ENCODE measurements at places on chromosomes 4 and X.

DNA sequence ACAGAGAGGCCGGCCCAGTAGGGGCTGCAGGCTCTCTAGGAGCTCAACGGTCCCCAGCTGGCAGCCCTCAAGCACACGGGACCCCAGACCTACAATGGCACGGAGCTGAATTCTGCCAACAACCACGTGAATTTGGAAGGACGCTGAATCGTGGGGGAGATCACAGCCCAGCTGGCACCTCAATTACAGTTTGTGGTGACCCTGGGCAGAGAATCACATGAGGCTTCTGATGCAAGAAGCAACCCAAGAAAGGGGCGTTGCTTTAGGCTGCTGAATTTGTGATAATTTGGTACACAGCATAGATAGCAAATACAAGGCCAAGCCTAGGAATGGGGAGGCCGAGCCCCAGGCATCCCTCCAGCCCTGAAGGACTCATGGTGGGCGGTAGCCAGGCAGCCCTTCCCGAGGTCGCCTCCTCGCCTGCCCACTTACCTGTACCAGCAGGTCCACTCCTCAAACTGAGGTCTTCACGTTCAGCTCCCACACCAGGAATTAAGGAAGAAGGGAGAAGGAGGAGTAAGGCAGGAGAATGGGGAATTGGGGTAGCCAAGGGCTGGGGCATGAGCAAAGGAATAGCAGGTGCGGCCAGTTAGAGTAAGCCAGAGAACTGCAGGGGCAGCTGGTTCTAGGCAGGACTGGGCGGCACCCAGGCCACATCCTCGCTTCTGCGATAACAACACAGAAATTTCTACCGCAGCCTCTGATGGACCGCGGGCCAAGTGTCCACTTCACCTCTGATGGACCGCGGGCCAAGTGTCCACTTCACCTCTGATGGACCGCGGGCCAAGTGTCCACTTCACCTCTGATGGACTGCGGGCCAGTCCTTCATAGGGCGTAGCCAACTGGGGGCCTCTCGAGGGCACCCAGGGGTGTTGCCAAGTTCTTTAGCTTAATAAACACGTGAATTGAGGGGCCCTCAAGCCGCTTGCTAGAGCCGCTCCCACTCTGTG lies 23.4 kb upstream of the HTRA3 start:
- DNase-seq, result no peak

DNA sequence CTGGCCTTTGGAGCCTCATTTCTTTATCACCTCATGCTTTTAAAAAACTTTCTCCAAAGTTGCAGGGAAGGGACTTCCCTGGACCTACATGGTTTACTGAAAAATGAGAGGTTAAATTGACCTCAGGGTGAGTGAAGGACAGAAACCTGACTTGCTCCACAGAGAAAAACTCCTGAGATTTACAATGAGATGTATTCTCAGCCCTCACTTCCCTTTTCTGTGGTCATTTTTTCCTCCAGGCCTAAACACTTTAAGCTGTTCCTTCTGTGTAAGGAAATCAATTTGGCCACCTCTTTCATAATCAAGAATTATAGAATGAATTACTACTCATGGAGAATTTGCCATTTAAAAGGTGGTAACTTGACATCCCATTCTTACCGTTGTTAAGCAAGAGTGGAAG lies 77.9 kb downstream of the HPGD start:
- no peak for DNase-seq

DNA sequence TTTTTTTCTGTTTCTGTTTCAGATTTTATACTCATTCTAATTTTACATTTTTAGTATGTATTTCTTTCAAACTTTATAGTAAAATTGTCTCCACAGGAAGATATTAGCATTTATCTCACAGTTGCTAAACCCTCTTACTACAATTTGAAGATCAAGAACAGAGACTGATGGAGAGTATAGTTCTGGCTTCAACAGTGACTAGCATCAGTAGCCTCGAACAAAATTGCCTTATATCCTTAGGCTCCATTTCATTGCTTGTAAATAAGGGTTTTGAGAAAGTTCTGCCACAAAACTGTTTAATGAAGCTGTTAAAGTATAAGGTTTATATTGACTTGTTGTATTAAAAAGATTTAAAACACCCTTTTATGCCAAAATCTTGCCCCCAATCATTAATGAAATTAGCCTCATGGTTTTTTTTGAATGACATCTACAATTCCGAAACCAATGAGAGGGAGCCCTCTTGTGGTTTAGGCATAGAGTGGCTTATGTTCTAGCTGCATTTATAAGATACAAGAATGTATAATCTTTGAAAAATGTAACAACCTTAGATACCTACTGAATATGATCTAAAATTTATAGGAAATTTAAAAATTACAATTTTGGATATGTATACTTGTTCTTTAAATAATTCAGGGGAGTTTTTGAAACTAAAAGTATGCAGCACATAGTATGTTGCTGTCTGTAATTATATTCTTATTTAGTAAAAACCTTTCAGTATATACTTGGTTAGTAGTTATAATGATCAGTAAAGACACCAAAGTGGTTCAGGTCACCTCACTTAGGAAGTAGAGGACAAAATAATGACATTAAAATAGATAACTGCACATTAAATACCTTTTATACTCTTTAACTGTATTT lies 109.8 kb upstream of the HPGD start:
- no peak for DNase-seq

GRCh38 chr4:88964450-88964849 lies 92.5 kb downstream of the FAM13A start:
- DNase-seq, result no peak

Measured in thoracic aorta (tissue), 2 donors.